Activated B cell treated with CpG ODN at 0.5 μM for 24 hours (primary cell): ENCODE measurements at places on chromosomes 2 and 18. TPM values are rescaled to one million over a fixed set of nuclear protein-coding genes. Genes with fewer than 3 reads are reported as not detected.

GRCh38 chr2:127659408-127660290 is 13.7 kb downstream of the GPR17 start:
- H3K4me3 ChIP-seq = no peak overlapping the region
- no peak overlapping the region for H3K27ac ChIP-seq
- H3K4me1 ChIP-seq = peaks cover 9% of the 10 kb centered on the region
- H3K36me3 ChIP-seq = no peaks in the 10 kb centered on the region
- peaks cover 23% of the 10 kb centered on the region for H3K27me3 ChIP-seq
- DNase-seq = no peak

Gene RGPD4
- total RNA-seq = 0.07 TPM in 1 of 2 replicates, not detected in the other

DNA sequence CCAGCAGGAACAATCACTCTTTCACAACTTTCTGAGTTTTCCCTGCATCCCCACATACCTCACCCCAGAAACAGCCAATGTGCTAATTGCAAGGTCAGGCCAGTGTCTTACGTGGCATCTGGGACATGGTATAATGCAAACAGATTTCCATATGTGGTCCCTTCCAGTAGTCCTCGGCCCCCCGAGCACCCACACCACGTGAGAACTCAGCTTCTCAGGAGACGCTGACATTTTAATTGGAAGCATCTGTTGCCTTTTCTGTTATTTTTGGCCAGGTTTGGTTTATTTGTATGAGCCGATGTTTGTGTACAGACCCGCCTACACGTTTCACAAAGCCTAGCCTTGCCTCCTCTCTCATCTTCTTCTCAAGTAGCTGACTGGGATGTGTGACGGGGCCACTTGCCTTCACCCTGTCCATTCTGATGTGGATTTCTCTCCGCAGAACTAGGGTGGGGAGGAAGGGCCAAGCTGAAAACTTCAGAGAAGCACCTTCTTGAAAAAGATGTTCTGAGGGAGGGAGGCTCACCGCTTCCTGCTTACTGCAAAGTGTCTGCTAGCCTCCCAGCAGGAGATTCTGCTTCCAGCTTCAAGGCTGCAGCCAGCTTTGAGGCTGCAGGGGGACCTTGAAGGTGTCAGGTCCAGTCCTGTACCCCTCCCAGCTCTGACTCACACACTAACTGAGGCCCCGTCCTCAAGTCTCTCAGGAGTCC is 109.6 kb upstream of the SLC14A2 start:
- H3K36me3 ChIP-seq = no peaks in the 10 kb centered on the region
- no peak overlapping the region for H3K27ac ChIP-seq
- H3K27me3 ChIP-seq = no peaks in the 10 kb centered on the region

- no peaks in the 10 kb centered on the region for H3K36me3 ChIP-seq
- DNase-seq = no peak
- no peak overlapping the region for H3K27ac ChIP-seq
- H3K4me3 ChIP-seq = no peak overlapping the region
These were observed 498.3 kb upstream of the LRRTM4 start for GRCh38 chr2:78020491-78020890.

Gene HOXD1
- not detected in 2 replicates for total RNA-seq
